ENCODE measurements at places on chromosomes 7 and 10.

DNA sequence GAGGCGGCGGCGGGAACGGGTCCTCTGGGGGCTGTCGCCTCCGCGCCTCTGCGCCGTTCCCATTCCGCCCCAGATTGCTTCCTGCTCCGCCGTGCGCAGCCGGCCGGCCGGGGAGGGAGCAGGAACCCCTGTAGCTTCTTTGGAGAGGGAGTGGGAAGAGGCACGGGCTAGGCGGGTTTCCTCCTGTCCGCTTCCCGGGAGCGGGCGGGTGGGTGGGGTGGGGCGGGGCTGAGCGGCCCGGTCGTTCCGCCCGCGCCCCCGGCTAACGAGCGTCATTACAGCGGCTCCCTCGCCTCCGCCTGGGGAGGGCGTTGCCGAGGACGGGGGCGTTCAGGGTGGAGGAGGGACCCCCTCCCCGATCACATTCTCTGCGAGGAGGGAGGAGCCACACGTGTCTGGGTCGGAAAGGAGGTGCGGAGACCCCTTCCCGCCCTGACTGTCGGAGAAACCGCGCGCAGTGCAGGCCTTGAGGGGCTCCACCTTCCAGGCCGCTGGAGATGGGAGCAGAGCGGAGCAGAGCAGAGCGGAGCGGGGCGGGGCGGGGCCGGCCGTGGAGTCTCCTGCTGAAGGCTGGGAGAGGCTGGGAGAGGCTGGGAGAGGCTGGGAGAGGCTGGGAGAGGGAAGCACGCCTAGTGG lies 39.7 kb downstream of the AGAP3 start:
- DNase-seq, result no peak
- H3K27me3 ChIP-seq, result no peaks in the 10 kb centered on the region

DNA sequence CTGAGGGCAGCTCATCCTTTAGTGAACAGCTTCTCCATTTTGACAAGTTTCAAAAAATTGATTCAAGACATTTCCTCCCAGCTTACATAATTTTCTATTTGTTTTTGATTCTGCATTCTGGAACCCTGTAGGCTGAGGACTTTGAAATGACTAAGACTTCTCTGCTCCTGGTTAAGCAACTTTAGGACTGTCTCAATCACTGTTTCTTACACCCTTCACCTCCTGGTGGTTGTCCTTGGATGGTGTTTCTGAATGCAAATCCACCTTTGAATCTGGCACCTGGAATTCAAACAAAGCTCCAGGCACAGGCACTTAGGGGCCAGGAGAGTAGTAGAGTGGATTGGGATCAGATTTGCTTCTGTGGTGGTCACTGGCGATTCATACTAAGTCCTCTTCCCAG lies 595.5 kb downstream of the LRMDA start:
- H3K36me3 ChIP-seq, result no peaks in the 10 kb centered on the region
- no peak overlapping the region for H3K4me3 ChIP-seq
- H3K27ac ChIP-seq, result no peak overlapping the region
- no peak for DNase-seq

- no peak overlapping the region for H3K4me3 ChIP-seq
These were observed 1078.3 kb downstream of the NRG3 start for GRCh38 chr10:82953331-82953730.

DNA sequence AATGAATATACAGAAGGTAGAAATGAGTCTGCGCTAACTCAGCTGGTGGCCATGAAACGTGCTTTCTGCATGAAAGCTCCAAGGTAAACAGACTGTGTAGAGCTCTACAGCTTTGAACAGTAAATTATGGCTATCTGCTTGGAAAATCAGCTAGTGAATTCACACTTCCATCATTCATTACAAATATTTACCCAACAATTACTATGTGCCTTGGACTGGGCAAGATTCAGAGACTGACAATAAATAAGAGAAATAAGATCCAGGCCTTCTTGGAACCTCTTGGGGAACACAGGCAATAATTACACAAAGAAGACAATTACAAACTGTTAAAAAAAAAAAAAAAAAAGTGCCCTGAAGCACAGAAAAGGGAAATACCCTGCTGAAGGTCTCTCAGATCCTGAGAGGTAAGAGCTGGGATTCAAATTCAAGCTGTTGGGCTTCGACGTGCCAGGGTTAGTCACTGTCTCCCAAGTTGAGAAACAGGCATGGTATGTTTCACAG lies 15.8 kb downstream of the TSPAN12 start:
- no peak overlapping the region for H3K4me3 ChIP-seq
- DNase-seq, result no peak
- H3K27me3 ChIP-seq, result no peaks in the 10 kb centered on the region
- peaks cover 12% of the 10 kb centered on the region for H3K36me3 ChIP-seq
- H3K4me1 ChIP-seq, result peaks cover 2% of the 10 kb centered on the region

GRCh38 chr10:14382022-14382421 lies 51.3 kb upstream of the FRMD4A start:
- no peak overlapping the region for H3K4me3 ChIP-seq
- no peak overlapping the region for H3K27ac ChIP-seq
- H3K36me3 ChIP-seq, result no peaks in the 10 kb centered on the region
- peaks cover 2% of the 10 kb centered on the region for H3K27me3 ChIP-seq
- no peak for DNase-seq

DNA sequence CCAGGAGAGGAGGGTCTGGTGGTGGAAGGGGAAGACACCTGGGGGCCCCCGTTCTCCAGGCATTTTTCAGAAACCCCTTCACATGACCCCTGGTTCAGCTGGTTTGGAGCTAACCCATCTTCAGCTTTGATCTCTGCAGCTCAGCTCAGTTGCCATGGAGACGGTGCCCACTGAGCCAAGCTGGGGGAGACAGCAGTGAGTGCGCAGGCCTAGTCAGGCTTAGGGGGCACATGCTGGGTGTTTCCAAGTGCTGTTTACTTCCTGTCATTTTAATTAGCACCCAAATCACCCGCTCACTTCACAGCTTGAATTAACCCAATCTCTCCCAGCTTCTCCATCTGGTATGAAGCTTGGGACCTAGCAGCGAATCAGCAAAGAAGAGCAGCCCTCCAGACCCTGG lies 9.0 kb downstream of the SPOCK2 start:
- no peak overlapping the region for H3K27ac ChIP-seq
- no peaks in the 10 kb centered on the region for H3K36me3 ChIP-seq
- no peak overlapping the region for H3K4me3 ChIP-seq
- no peak for DNase-seq

DNA sequence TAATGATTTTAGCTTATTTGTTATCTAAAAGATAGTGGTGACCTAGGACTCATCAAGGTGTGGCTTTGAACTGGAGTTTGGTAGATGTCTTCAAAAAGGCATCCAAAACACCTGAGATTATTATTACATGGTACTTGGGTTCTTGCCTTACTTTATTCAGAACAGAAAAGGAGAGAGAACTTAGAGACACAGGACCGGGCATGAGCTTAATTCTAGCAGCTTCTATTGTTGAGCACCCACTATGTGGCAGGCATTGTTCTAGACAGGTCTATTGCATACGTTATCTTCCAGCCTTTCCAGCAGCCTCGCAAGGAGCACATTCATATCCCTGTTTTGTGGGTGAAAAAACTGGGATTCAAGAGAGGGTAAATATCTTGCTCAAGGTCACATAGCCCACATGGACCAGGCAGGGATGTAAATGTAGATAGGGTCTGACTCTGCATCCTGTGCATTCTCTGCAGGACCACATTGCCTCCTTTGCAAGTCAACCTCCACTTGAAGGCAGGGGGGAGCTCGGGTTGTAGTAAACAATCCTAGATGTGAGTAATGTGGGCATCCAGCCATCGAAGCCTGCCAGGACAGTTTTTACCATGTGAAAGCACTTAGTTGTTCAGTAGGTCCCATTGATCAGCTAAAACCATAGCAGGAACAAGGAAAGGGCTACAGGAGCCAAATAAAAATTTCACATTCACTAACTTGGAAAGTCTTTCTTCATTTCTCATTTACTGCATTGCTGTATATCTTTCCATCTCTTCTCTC lies 551.4 kb downstream of the LRMDA start:
- H3K27me3 ChIP-seq, result no peaks in the 10 kb centered on the region
- H3K36me3 ChIP-seq, result no peaks in the 10 kb centered on the region
- H3K4me3 ChIP-seq, result no peak overlapping the region
- DNase-seq, result no peak
- H3K27ac ChIP-seq, result no peak overlapping the region
- no peaks in the 10 kb centered on the region for H3K4me1 ChIP-seq

GRCh38 chr10:33154590-33154989 lies 179.9 kb downstream of the NRP1 start:
- DNase-seq, result no peak
- peaks cover 7% of the 10 kb centered on the region for H3K4me1 ChIP-seq
- no peaks in the 10 kb centered on the region for H3K36me3 ChIP-seq
- H3K4me3 ChIP-seq, result no peak overlapping the region
- no peak overlapping the region for H3K27ac ChIP-seq

DNA sequence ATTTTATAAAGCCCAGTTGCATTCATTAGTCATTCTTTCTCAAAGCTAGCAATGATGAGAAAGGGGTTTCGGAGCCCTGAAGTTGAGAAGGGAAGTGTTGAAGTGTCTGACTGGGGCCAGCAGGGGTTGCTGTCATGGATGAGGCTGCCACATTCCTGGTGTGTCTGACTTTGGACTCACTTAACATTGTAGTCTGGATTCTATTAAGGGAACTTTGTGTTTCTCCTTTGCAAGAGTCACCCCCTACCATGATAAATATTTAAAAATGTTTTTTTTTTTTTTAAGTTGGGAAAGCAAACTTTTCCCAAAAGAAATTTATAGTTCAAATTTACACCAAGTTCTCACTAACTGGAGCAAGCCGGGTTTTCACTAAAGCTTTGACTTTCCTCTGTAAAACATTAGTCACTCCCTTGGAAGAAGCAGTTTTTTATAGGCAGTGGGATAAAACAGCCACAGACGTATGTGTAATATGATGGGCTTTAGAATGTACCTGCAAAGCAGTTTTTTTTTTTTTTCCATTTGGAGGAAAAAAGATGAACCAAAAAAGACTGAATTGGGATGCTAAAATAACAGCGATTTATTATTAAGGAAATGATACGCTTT lies 243.6 kb downstream of the TWIST1 start:
- H3K4me1 ChIP-seq, result no peaks in the 10 kb centered on the region
- no peaks in the 10 kb centered on the region for H3K27me3 ChIP-seq
- no peak overlapping the region for H3K27ac ChIP-seq
- no peak overlapping the region for H3K4me3 ChIP-seq

- no peaks in the 10 kb centered on the region for H3K4me1 ChIP-seq
- H3K27me3 ChIP-seq, result no peaks in the 10 kb centered on the region
- H3K4me3 ChIP-seq, result no peak overlapping the region
- no peaks in the 10 kb centered on the region for H3K36me3 ChIP-seq
- H3K27ac ChIP-seq, result no peak overlapping the region
These were observed 153.2 kb upstream of the ADO start for GRCh38 chr10:62651341-62651740.

DNA sequence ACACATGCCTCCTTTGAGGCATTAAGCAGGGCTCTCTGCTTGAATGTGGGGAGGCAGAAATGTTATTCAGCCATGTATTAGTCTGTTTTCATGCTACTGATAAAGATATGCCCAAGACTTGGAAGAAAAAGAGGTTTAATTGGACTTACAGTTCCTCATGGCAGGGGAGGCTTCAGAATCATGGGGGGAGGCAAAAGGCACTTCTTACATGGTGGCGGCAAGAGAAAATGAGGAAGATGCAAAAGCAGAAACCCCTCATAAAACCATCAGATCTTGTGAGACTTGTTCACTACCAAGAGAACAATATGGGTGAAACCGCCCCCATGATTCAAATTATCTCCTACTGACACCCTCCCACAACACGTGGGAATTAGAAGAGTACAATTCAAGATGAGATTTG lies 37.9 kb downstream of the ST7 start:
- no peak overlapping the region for H3K27ac ChIP-seq
- no peaks in the 10 kb centered on the region for H3K27me3 ChIP-seq
- no peaks in the 10 kb centered on the region for H3K4me1 ChIP-seq
- H3K4me3 ChIP-seq, result no peak overlapping the region
- DNase-seq, result no peak

DNA sequence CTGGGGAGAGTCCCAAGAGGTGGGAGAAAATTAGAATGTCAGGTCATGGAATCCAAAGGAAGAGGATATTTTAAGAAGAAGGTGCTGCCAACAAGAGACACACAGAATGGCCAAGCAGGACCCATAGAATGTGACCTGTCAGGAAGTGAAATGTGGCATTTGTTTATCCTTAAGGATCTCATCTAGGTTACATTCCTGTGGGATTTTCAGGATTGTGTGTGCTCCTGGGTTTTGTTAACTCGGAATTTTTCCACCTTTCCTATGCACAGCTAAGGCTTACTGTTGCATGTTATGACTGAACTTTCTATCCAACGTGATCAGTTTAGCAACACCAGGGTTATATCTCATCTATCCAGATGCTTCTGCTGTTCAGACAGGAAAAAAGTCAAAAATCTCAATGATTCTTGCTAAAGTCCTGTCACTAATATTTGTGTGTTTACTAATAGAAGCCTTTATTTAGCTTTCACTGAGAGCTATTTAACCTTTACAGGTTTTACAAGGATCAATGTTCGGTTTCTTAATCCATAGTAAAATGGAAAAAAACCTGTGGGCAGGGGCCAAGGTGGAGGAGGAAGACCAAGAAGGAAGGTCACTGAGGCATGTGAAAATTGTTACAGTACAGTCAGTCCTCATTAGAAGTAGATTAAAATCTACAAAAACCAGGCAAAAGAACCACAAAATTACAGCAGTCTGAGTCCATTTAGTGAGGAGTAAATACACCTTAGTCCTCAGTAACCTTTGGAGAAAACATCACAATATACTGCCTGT lies 437.8 kb upstream of the NPVF start:
- no peaks in the 10 kb centered on the region for H3K27me3 ChIP-seq
- H3K27ac ChIP-seq, result no peak overlapping the region
- H3K4me1 ChIP-seq, result peaks cover 19% of the 10 kb centered on the region
- H3K36me3 ChIP-seq, result no peaks in the 10 kb centered on the region

DNA sequence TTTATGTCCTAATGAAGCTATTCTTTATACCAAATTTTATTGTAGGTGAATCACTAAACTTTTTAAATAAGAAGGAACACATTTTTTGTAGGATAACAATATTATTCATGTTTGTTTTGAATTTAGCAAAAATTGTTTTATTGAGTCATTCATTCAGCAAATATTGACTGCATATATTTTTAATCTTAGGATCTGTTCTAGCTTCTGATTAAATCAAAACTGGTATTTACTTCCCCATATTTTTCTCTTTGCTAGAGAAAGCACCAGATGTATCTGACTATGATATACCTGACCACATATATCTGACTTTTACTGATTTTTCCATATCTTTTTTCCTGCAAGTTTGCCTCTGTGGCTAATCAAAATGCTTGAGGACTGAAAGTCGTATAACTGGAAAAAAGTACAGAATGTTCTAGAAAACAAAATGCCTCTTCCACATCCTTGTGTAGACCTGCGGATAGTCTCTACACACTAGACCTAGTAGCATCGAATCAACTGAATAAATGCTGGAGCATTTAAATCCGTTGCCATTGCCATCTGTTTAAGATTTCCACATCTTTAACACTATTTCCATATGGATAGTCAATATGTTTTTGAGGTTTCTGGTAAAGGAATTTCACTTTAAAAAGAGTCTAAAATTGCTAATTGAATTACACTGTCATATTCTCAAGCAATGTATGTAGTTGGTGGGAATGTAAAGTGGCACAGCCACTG lies 594.7 kb downstream of the KCNMA1 start:
- no peak overlapping the region for H3K4me3 ChIP-seq
- H3K27me3 ChIP-seq, result no peaks in the 10 kb centered on the region
- H3K36me3 ChIP-seq, result peaks cover 9% of the 10 kb centered on the region
- no peak overlapping the region for H3K27ac ChIP-seq
- no peak for DNase-seq

Data from tibial artery (tissue), 4 donors.